ENCODE measurements at places on chromosomes 1 and 21.

DNA sequence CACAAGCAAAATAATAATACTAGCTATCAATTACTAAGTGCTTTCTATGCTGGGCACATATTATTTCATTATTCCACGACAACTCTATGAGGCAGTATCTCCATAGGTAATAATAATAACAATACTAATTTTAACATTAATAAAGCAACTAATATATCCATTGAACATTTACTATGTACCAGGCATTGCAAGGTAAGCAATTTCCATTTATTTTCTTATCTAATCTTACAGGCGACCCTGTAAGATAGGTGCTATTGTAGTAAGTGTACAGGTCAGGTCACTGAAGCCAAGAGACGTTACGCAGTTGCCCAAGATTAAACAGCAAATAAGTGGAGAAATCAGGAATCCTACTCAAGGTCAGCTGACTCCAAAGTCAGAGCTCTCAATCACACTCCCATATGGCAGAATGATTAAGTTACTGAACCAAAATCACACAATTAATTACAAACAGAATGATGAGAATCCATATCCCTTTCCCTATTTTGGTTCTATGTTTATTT lies 198.4 kb downstream of the SLC45A1 start:
- no peak for DNase-seq

DNA sequence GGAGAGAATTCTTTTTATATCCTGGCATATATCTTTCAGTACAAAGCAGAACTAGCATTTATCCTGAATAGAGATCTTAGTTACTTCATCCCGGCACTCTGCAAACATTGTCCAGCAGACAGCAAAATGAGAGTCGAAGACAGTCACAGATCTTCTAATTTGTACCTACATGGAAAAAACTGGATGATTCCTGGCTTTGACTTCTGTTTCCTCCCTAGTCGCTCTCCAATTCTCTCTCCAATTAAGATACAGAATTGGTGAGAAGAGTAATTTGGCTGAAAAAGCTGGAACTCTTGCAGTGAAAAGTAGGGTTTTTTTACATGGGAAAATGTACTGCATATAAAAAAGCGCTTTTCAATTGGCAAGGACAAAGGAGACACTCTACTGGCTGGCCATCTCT lies 151.1 kb upstream of the C8B start:
- no peak for DNase-seq

GRCh38 chr1:82260666-82261065 lies 459.9 kb downstream of the ADGRL2 start:
- DNase-seq = no peak

DNA sequence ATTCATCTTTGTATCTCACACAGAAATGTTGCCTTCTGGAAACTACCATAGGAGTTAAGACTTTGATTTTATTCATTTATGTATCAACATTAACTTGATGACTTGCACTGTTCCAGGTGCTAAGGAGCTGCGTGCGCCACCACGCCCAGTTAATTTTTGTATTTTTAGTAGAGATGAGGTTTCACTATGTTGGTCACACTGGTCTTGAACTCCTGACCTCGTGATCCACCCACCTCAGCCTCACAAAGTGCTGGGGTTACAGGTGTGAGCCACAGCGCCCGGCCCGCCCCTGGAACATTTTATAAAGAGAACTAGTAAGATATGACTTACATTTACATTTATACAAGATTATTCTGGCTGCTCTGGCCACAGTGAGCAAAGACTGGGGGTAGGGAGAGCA lies 252.2 kb downstream of the FAF1 start:
- no peak for DNase-seq

- DNase-seq = no peak
These were observed 10.4 kb downstream of the BARHL2 start for GRCh38 chr1:90706437-90707362.

DNA sequence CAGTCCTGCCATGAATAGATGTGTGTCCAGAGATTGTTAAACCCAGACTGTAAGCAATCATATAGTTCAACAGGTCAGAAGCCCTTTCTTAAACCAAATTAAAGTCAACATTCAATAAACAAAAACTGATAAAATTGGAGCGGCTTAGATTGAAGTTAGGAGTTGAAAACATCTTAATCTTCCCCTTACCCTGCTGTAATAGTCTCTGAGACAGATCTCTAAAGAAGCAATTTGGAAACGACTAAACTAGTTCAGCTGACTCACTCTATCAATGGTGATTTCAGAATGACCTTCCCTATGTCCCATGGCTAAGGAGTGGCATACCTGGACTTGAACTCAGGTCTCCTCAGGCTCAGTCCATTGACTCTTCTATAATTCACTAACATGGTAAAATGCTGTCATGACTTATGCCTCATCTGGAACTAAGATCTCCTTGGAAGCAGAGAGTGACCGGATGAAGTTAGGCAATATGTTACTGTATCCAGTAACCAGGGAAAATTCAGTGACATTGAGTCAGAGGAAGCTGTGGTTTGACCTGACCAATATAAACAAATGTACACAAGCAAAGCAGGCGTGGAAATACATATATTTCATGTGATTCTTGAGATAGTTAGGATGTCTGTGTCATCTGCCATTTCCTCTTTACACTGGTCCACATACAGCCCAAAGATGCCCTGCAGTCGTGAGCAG lies 30.1 kb downstream of the SGIP1 start:
- DNase-seq = no peak

DNA sequence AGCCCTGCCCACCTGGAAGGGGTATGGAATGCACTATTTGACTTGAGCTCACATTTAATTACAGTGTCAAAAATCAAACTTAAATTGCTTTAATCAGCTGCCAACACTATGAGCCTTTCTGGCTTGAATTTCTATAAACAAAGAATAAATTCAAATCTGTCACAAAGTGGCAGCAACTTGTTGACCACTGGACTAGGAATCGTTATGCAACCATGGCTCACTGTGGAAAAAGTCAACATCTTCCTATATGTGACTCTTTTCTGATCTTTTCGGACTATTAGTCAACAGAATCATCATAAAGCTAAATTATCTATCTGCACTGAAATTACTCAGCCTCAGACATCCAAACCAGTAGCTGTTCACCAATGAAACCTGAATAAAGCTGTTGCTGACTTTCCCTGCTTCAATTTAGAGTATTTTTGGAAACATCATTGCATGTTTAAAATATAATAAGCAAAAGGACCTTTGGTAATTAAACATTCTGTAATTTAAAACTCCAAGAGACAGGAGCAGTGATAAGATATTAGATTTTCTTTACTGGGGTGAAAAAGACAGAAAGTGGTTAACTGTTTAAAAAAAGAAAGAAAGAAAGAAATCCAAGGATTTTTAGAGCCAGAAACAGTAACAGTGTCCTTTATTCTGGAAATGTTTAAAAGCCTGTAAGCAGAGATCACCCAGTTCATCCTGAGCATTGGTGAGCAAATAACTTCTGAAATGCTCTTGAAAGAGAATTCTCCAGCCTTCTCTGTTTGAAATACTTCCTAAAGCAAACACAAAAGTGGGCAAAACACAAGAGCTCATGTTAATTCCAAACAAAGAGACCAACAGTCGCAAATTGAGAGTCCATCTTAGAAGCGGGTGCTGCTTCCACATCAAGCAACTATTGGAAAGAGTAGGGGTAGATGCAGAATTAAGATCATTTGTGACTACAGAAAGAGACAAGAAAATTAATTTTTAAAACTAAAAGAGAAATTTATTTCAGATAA lies 26.2 kb upstream of the ERG start:
- no peak for DNase-seq

GRCh38 chr1:6603238-6603914 lies 707 bp upstream of the KLHL21 start:
- no peak for DNase-seq

DNA sequence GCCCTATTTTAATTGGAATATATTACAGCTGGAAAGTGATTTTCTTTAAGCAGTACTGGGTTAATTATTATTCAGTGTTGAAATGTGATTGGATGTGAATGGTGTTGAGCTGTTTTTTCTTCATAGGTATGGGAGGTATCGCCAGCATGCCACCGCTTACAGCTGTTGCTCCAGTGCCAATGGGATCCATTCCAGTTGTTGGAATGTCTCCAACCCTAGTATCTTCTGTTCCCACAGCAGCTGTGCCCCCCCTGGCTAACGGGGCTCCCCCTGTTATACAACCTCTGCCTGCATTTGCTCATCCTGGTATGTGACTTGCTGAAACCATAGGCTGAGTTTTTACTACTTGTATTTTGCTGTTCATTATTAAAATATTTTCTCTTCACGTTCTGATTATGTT lies 107.7 kb downstream of the ITSN1 start:
- no peak for DNase-seq

- no peak for DNase-seq
These were observed 29.3 kb downstream of the PCSK9 start for GRCh38 chr1:55068638-55069037.

- no peak for DNase-seq
These were observed 234.2 kb downstream of the TBX15 start for GRCh38 chr1:118753976-118754375.

- no peak for DNase-seq
These were observed 254.8 kb downstream of the KIF26B start for GRCh38 chr1:245409341-245410195.

DNA sequence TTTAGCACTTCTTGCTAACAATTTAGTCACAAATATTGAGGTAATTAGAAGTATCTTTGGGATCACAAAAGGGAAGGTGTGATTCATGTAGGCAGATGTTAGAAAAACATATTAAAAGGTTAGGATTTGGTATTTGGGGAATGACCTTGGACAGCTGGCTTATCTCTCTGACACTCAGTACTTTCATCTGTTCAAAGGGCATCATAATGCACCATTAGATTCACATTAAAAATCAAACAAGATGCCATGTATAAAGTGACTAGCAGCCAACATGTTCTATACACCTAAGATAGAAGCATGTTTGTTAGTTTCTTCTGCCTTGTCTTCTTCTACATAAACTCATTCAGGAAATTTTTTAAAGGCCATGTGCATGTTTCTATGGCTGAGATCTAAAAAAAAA lies 56.5 kb upstream of the ESRRG start:
- no peak for DNase-seq

GRCh38 chr1:1966071-1966740 lies 37.4 kb downstream of the CFAP74 start:
- no peak for DNase-seq

DNA sequence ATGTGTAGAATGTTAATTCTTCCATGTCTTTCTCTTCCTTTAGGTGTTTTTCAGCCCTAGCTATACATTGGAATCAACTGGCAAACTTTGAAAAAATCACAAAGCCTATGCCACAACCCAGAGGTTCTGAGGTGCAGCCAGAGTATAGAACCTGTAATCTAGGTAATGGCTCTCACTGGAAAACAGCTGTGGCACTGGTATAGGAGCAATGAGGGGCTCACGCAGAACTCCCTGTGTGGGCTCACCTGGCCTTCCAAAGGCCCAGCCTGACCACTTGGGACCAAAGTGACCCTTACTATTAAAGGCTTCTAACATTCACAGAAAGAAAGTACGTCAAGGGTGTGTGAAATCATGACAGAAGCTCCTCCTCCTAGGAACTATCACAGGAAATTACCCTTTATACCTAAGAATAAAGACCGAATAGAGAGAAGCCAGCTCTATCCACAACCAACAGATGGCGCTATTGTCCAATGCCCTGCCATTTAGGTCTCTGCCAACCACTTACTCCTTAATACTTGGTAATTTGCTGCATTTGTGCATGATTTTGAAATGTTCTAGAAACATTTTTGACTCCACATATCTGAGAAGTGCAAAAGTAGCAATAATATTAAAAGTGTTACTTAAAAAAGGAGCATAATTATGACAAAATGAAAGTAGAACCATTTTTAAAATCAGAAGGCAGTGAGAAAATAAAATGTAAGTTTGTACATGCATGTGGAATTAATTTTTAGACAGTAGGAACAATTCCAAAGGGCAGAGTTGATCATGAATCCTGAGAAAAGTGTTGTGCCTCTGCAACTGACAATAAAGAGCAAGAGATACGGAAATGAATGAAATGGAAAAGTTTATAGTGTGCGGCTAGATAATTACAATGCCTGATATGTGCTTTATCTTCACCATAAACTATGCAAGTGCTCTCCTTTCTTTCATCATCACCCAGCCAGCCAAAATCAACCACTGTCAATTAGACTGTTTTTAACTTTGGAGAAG lies 93.1 kb upstream of the HAO2 start:
- peak; percentile 24 for DNase-seq

DNA sequence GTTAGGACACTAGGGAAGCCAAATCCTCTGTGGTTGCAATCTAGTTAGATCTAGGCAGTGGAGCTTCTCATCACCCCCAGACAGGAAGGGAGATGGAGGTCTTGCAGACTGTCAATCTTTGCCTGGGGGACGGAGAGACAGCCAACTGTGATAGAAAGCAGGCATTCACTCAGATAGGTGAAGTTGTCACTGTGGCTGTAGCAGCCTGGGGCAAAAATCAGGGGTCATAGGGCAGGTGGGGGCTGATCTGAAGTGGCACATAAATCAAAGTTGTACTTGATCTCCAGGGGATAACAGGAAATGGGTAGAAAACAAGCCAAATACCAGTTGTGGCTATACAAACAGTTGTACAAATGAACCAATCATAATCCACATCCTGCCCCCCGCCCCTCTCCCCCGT lies 620.9 kb upstream of the USP24 start:
- no peak for DNase-seq

GRCh38 chr21:14543983-14544382 lies 2.1 kb downstream of the SAMSN1 start:
- DNase-seq = no peak

GRCh38 chr1:99482286-99482685 lies 163.6 kb upstream of the PALMD start:
- no peak for DNase-seq

DNA sequence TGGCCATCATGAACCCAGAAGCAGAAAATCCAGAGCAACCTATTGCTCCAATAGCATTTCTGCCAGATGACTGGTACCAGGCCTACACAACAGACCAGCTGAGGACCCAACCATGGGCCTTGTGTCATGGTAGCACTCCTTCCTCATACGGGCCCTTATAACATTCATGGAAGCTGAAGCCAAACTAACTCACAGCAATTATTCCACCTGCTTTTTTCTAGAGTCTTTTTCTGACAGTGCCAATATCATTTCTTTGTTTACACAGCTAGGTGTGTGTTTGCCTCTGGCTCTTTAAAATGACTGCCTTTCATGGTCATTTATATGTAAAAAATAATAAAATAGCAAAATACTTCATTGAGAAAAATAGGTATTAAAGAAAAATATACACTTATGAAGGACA lies 3.9 kb upstream of the WDR64 start:
- no peak for DNase-seq

GRCh38 chr1:194654956-194655355 lies 1468.5 kb upstream of the B3GALT2 start:
- no peak for DNase-seq

GRCh38 chr1:115168026-115168425 lies 78.7 kb upstream of the TSPAN2 start:
- DNase-seq = no peak
